ENCODE measurements at places on chromosomes 5 and 9.

DNA sequence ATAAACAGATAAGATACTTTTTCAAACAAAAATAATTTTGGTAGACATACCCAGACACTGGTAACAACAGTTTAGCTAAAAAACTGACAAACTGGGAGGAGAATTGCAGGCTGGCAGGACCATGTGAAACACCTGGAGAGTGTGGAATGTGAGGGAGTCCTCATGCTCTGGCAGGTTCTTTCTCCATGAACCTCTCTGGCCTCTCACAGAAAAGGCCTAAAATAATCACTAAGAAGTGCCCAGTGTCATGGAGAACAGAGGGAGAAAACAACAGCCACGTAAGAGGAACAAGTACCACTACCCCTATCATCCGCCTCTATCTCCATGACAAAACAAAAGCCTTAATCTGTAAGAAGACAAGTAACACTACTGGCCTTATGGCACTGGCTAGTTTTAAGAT, 1227.5 kb upstream of the CDH9 start:
- DNase-seq = no peak

- DNase-seq = no peak
These were observed 211.5 kb downstream of the PAPPA start for GRCh38 chr9:116365056-116365471.

- DNase-seq = peak; percentile 87
These were observed 759.5 kb downstream of the TAF11L14 start for GRCh38 chr5:18393565-18394442.

DNA sequence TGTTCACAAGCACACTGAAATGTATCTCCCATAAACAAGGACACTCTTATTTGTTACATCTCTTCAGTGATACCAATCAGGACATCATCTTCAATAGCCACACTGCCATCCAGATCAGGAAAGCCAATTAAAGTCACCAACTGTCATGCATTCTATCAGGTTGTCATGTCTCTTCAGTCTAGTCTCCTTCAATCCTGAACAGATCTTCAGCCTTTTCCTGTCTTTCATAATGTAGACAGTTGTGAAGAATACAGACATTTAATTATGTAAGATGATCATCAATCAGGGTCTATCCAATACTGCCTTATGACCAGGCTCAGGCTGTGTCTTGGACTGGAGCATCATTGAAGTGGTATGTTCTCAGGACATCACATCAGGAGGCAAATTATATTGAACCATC, 419.8 kb upstream of the SMC2 start:
- no peak for DNase-seq

DNA sequence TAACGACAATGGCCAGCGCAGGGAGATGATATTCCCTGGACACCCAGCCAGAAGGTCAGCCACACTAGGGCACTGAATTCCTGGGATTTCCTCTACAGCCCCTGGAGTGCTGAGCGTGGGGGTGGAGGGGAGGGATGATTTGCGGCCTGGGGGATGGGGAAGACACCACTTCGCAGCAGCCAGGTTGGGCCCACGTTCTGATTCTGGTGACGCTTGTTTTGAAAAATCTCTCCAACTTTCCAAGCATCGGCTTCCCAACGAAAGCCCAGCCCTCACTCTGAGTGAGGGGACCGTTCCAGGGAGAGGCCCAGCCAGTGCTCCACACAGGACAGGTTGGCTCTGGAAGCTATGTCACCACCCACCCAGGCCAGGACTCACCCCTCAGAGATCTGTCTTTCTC, 5.4 kb downstream of the GFPT2 start:
- DNase-seq = no peak

DNA sequence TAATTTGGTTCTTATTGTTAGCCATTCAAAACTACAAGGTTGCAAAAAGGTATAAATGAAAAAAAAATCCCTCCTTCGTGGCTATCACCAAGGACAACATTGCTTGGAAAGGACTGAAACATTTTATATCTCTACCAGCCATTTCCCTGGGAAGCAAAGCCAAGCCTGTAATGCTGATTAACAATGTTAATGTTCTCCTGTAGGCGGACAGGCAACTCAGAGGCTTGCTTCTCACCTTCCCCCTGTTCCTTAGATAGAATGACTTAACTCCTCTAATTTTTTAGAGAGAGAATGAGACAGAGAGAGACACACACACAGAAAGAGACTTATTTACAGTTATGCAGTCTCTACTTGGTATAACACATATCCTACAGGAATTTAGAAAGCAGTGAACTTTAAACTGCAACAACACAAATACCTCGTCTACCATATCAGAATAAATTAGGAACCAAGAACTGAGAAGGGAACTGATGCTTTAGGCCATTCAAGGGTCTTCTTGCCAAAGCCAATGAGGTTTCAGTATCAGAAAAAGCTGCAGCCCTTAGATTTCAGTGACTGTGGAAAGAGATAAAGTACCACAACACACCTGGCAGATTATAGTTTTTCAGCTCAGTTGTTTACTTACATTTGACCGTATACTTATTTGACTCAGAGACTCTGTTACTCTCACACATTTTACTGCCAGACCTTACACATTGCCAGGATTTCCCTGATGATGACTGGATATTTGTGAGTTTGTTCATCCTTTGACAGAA, 20.9 kb upstream of the MAN2A1 start:
- DNase-seq = no peak

DNA sequence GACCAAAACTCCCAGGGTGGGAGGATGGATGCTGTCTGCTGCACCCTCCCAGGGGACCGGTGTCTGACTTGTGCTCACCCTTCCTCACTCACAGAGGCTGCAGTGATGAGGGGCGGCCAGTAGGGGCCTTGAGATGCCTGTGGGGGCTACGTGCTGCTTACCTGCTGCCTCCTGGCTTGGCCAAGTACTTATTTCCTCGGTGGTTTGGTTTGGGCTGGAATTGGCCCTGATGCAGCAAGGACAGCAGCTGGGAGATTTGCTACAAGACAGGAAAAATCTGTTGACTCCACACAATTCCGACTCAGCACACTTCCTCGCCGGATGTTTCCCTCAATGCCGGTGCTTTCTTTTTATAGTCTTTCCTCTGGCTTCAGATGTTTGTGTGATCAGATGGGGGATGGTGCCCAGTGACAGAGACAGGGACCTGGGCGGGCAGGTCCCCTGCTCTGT, 6.6 kb downstream of the PCDH12 start:
- peak; percentile 84 for DNase-seq

GRCh38 chr5:1659100-1659981, 135.6 kb upstream of the LPCAT1 start:
- peak; percentile 41 for DNase-seq

- DNase-seq = peak; percentile 96
These were observed 1.6 kb upstream of the SEMA6A start for GRCh38 chr5:116576053-116576713.

DNA sequence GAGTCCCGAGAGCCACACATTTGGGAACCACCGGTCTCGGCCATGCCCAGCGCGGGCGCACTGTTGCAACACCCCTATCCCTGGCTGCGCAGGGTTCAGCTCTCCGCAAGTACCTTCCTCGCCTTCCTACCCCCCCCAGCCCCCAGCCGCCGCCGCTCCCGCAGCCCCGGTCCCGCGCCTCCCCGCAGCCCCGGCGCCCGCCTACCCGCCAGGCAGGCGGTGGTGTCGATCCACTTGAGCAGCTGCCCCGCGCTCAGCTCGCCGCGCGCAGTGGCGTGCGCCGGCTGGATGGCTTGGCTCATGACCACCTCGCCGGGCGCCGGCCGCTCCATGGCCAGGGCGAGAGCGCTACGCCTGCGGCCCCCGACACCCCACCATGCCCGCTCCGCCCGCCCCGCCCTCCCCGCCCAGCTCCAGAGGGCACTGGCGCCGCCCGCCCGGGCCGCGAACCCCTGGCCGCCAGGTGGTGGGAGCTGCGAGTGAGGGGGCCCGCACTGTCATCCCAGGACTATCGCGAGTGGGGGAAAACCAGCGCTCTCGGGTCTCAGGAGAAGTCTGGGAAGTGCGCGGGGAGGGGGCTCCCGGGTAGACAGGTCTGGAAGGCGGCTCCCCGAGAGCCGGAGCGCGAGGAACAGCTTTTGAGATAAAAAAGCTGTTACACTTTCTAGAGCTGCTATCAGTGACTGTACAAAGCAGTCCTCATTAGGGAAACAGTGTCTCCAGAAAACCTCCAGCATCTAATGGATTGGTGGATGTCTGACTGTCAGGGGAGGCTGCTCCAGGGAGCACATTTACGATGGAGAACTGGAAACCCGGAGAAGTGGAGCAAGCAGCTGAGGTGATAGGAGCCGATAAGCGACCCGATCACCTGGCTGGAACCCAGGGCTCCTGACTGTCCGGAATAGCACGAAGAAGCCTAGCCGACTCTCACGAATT, at the start of gene ACOT12:
ACOT12 (minus strand) TSS at position 352 of the 936 bp plus-strand sequence; CDS start at position 332, 20 bp downstream.
- DNase-seq = peak; percentile 66

DNA sequence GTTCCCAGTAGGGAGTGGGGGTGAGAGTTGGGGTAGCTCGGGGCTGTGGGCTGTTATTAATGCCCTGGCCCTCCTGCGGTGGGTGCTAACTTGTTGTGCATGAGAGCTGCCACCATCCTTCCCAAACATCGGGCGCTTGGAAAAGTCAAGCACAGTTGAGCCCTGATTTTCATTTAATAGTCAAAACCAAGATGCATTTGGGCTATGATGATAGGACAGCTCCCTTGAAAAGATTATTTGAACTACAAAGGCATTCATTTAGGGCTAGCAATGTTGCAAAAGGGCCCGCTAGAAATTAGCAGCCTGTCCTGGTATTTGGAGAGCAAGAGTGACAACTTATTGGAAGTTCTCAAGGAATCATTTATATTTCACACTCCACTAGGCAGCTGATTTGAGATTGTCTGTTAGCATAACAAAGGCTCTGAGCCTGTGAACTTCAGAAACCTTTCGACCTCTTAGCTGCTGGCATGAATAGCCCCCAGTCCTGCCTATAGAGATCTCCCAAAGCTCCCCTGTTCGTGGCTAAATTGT, 128.2 kb upstream of the TMEM161B start:
- no peak for DNase-seq

GRCh38 chr5:82713811-82714210, 363.4 kb downstream of the TMEM167A start:
- no peak for DNase-seq

- no peak for DNase-seq
These were observed 255.8 kb upstream of the SLC24A2 start for GRCh38 chr9:20044686-20045085.

DNA sequence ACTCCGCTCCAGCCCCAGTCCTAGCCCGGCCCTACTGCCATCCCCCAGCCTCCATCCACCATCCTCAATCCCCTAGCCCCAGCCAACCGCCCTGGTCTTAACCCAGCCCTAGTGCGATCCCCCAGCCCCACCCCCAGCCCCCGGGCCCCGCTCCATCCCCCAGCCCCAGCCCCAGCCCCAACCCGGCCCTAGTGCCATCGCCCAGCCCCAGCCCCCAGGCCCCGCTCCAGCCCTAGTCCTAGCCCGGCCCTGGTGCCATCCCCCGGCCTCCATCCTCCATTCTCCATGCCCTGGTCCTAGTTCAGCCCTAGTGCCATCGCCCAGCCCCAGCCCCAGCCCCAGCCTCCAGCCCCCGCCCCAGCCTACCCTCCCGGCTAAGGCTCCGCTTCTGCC, 398 bp downstream of the TOR1A start:
- no peak for DNase-seq

Measured in islet precursor cell (in vitro differentiated cells).